ENCODE measurements at places on chromosomes 5 and 9.

- DNase-seq, result no peak
Measured at GRCh38 chr5:102796009-102796408, 40.9 kb downstream of the PAM start.

GRCh38 chr9:93219692-93220091 is 35.8 kb downstream of the WNK2 start:
- no peak for DNase-seq

DNA sequence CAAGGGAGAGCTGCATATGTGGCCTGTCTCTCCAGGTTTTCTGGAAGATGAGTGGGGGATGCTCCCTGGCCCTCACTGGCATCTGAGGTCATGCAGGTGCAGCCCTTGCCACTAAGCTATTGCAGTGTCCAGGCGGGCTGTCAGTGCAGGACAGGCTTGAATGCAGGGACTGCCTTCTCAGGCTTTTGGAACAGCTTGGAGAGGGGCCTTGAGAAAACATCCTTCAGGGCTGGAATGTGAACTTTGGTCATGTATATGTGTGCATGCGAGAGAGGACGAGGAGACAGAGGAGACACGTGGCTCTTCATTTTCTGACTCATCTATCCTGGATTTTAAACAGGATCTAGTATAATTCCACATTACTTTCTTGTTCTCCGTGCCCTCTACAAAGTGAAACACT is 90.3 kb downstream of the MACROH2A1 start:
- no peak for DNase-seq

DNA sequence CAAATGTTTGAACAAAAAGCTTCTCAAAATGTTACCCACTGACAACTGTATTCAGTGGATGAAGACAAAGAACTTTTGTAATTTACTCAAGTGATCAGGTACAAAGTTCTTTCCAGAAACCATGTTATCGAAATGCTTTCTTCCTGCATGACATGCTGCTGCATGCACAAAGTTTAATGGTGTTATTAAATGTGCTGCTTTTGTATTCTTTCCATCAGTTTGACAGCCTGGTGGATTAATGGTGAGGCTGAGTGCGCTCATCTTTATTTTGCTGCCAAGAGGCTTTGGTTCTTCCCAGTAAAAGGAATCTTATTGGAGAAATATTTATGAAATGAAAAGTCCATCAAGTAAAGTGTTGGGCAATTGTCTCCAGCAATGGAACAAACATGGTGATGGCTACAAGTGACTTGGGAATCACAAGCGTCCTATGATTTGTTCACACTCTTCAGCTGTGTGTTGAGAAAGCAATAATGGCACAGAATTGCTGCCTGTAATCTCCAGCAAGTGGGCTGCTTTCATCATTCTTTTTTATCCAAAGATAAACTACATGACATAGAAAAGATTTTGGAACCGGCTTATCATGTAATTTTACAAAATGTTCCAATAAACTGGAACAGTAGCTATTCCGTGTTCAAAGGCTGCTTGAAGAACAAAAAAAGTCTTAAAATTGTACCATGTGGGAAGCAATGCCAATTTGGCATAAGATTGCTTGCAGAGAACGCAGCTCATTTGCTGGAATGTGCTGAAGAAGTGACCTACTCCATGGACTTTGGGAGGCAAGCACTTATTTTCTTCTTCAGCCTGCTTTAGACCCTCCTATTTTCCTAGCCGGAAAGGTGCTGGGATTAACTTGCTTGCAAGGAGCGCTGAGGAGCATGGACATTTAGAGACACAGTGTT is 153.1 kb downstream of the HSD17B3 start:
- DNase-seq, result no peak

GRCh38 chr9:137379761-137380161 is 43.2 kb downstream of the EXD3 start:
- DNase-seq, result no peak

GRCh38 chr9:118414676-118415075 is 710.5 kb downstream of the TLR4 start:
- DNase-seq, result no peak

DNA sequence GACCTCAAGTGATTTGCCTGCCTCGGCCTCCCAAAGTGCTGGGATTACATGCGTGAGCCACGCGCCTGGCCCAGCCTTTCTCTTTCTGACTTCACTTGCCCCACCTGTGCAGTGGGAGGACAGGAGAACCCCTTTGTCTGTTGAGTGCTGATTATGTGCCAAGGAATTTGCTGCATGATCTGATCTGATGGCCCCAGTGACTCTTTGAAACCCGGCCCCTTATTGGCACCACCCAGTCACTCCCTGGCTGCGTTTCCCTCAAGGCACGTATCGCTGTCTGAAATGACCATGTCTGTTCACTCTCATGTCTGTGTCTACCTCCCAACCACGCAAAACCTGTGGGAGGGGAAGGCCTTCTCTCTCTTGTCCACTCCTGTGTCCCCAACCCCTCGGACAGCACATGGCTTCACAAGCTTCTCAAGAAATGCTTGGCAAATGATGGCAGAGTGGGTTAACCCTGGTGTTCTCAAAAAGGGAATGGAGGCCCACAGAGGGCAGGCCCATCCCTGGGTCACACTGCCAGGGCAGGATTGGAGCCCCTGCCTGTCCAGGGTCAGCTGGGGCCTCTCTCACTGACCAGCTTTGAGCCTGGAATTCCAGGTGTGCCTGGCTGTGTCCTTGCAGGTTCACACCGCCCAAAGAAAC is 21.9 kb downstream of the NEK6 start:
- DNase-seq, result no peak

DNA sequence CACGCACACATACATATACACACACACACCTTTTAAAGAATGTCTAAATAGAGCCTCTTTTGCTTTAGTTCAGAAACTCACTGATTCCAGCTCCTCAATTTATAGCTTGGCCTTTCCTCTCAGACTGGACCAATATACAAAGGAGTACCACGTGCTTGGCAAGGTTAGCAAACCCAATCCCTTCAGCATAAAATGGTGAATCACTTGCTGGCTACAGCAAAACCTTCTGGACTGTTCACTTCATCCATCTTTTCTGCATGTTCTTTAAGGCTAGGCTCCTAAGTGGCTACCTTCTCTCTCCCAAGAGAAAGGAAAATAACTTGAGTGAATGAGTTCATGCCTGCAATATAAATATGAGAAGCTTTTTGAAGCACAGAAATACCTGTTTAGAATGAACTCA is 109.7 kb downstream of the LPAR1 start:
- DNase-seq, result no peak

DNA sequence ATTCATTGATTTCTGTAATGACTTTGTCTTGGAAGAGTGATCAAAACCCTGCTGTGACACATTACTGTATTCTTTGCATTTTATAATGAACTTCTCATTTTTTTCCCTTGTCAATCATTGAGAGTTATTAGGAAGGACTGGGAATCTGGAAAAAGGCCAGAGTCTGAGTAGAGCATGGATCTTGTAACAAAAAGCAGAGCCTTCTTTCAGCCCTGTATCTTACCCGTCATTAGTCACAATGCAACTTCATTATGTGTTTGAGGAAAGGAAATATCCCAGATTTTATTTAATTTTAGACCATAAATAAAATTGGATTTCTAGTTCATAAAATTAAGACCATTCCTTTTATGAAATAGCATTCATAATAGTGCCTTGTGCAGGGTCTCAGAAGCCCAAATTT is 131.4 kb downstream of the ARHGEF28 start:
- DNase-seq, result no peak

DNA sequence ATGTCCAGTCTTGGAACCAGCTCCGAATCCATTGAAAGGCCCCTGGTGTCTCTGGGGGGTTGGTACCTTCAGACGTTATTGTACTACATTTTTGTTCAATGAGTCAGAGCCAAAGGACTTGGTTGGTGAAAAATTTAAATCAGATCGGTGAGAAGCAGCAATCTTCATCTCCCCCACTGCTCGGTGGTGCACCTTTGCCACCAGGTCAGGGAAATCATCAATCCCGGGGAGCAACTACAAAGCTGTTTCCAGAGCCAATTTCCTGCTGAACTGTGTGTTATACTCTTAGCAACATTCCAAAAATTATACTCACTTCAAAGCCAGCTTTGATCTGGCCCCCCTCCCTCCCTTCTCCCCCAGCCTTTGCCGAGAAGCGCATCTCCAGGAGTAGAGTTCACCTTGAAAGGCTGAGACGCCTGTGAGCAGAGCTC is 375.2 kb upstream of the WWC1 start:
- no peak for DNase-seq

- DNase-seq, result peak; percentile 30
Measured at GRCh38 chr9:15697446-15697851, 144.6 kb downstream of the CCDC171 start.

- DNase-seq, result no peak
Measured at GRCh38 chr9:124215368-124215910, 42.3 kb upstream of the NEK6 start.

Measured in kidney capillary endothelial cell (primary cell).